ENCODE measurements at places on chromosomes 6 and 20.

GRCh38 chr20:43028470-43028869, 161.2 kb downstream of the PTPRT start:
- no peak for DNase-seq

- no peak for DNase-seq
Observed at GRCh38 chr6:54737247-54737646, 109.3 kb upstream of the FAM83B start.

DNA sequence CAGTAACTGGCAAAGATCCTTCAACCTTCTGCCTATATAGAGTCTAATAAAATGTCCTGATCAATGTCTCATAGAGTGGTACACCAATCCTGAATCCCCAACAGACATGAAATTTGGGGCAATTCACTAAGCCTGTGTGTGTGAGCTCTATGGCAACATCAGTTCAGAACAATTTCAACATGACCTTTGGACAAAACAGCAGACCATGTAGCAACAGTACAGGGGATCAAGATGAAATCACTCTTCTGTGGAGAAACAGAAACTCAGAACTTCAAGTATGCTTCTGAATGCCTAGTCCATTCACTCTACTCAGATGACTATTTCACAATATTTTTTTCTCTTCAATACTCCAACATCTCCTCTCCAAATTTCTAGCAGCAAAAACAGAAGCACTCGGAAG, 49.1 kb upstream of the OPRM1 start:
- DNase-seq: no peak

- DNase-seq: no peak
Observed at GRCh38 chr6:143034689-143035334, 25.9 kb upstream of the AIG1 start.

DNA sequence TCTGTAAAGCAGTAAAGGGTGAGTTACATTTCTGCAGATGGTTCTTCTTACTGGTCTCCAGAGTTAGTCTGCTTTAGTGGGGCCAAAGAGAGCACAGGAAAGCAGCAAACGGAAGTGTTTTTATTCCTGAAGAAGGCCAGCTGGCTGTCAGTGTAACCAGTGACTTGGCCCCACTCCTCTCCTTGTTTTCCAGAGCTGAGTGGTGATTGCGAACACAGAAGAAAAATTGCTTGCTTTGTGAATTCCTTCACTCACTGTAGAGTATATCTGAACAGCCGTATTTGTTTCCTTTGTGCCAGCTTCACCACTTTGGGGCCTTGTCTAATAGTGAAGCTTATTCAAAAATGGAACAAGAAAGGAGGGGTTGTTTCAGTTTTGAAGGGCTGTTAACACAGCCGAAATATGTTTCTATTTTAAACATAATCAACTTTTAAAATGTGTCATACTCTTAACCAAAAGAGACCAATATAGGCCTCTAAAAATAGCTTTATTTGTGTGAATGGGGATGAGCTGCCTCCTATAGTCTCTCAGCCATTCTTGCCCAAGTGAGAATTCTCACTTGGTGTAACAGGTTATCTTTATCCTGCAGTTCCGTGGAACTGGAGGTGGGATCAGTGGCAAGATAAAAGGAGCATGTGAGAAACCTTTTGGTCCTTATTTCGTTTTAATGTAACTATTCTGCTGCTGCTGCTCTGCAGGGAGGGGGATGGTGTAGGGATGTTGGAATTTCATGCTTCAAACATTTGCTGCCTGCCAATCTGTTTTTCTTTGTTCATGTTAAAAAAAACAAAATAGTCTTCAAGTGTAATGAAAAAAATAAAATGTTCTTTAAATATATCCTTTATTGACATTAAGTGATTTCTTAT, 37.8 kb downstream of the ZC2HC1B start:
- DNase-seq: no peak

DNA sequence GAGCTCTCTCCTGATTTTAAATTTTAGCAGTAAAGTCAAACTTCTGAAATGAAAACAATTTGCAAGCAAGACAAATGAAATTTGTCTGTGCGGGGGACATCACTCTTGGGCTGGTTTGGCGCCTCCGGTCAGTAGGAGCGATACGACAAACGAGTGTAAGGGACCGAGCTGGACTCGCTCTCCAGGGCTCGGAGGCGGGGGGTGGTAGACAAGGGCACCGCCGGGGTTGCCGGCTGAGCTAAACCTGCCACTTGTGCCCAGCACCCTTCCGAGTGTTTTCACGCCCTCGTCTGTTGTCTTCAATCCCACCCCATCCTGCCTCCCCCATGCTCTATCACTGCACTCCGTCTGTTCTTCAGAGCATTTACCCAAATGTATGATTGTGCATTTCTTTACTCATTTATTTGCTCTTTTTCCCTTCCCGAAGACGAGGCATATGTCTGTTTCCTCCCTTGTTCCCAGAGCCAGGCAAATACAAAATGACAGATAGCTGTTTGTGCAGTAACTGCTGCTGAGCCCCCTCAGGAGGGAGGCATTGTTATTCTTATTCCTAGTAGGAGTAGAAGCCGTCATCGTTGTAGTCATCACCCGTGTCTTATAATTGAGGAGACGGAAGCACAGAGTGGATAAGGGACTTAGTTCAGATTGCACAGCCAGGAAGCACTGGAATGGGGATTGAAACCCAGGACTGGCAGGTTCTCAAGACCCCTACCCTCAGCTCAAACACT, 62.8 kb upstream of the APCDD1L start:
- no peak for DNase-seq

DNA sequence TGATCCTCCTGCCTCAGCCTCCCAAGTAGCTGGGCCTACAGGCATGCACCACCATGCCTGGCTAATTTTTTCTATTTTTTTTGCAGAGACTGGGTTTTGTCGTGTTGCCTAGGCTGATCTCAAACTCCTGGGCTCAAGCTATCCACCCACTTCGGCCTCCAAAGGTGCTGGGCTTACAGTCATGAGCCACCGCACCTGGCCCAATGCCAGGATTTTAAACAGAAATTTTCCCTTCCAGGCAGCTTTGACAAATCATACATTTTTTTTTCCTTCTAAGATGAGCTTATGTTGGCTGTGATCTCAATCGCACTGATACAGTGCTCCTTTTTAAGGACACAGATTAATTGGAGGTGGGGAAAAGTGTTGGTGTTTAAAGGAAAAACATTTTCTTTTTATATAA, 73.2 kb upstream of the CD2AP start:
- no peak for DNase-seq

- DNase-seq: peak; percentile 57
Observed at GRCh38 chr6:14276667-14277404, 159.3 kb downstream of the CD83 start.

- no peak for DNase-seq
Observed at GRCh38 chr20:50536333-50536732, 26.1 kb downstream of the PTPN1 start.

GRCh38 chr6:134983823-134984222, 33.9 kb upstream of the ALDH8A1 start:
- DNase-seq: no peak

DNA sequence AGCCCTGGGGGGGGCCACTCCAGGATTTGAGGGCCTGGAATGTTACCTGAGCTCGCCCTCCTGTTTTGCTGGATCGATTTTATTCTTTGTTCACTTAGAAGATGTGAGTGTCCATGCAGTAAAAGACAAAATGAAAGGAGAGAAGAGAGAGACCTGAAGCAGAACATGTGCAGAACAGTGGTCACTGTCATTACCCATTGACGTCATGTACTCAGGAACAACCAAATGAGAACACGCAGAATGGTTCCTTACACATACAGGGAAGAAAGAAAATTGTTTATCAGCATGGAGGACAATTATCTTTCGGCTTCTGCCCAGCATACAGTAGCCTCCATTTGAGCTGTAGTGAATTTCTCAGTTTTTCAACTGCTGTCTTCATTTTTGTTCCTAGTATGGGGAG, 258.1 kb downstream of the FNDC1 start:
- DNase-seq: no peak

GRCh38 chr6:85660181-85660611, 17.5 kb upstream of the SYNCRIP start:
- no peak for DNase-seq

- no peak for DNase-seq
Observed at GRCh38 chr6:30394139-30394538, 49.2 kb downstream of the RPP21 start.

DNA sequence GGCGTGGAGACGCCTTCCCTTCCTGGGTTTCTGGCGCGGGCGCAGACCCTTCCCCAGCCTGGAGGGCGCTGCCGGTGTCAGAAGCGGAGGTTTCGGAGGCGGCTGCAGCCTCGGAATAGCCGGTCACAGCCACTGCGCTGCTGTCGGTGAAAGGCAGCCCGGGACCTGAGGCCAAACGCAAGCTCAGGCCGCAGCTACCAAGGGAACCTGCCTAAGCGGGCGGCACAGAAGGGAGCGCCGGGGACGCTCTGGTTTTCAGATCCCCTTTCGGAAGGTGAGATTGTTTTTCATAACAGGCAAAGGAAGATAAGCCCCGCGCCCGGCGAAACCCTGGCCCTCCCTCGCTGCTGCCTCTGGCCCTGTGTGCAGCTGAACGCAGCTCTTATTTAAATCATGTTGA, 116.5 kb downstream of the FAM120B start:
- no peak for DNase-seq

GRCh38 chr6:115773741-115774140, 286.9 kb downstream of the FRK start:
- no peak for DNase-seq

GRCh38 chr6:19052219-19052618, 665.1 kb downstream of the RNF144B start:
- no peak for DNase-seq

DNA sequence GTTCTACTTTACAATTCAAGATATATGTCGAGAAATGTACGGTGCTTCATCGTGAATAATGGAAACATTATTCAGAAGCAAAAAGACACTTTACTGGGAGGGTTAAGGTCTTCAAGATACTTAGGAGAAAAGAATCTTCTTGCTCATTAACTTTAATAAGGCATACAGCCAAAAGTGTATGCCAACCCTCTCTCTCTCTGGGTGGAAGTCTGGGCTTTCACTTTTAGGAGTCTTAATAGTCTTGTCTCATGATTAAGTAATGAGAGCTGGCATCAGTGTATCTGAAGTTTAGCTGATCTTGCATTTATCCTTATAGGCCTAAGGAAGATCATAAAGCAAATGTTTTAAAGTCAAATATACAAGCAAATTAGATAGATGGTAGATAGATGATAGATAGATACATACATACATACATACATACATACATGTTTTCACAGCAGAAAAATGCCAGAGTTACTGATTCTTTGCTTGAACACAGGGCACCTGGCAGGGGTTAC, 21.5 kb downstream of the OLIG3 start:
- no peak for DNase-seq

- no peak for DNase-seq
Observed at GRCh38 chr6:118372413-118372812, 175.7 kb upstream of the PLN start.

DNA sequence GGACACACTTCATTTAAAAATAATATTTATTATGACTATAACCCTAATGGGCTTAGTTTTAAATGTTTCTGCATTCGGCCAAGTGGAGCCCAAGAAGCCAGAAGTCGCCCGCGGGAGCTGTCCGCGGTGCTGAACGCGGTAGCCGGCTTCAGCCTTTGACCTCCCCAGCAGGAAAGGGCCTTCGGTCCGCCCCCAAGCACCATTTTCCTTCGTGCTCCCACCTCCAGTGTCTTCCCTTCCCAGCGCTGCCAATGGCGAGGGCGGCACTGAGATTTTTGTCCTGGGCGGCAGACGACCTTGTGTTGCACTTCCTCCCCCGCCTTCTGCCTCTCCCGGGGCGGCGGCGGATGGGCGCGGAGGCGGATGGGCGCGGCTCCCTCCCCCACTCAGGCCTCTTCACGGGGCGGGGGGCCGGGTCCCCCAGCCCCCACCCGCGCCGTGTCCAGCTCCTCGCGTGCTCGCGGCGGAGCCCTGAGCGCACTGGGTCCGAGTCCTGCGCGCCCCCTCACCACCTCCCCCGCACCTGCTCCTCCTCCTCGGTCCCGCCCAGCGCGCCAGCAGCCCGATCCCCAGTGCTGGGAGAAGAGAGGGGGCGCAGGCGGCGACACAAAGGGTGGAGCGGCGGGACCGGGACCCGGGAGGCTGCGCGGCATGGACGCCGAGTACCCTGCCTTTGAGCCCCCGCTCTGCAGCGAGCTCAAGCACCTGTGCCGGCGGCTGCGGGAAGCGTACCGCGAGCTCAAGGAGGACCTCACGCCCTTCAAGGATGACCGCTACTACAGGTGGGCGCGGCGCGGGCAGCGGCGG, 23.6 kb upstream of the TMEM181 start:
- DNase-seq: peak; percentile 5

DNA sequence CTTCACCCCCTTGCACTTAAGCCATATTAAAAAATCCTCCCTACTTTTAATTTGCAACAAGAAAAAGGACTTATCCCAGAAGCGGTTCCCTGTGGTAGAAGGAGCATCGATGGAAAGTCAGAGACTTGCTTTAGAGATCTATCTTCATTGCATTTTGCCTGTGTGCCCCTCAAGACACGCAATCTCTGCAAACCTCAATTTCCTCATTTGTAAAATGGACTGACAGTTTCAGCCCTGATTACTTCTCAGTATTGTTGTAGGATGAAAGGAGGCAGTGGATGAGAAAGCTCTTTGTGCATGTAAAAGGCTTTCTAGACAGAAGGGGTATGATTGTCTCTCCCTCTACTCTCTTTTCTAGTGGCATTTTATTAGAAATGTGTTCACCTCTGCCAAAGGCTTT, 410.2 kb downstream of the CDC5L start:
- no peak for DNase-seq

DNA sequence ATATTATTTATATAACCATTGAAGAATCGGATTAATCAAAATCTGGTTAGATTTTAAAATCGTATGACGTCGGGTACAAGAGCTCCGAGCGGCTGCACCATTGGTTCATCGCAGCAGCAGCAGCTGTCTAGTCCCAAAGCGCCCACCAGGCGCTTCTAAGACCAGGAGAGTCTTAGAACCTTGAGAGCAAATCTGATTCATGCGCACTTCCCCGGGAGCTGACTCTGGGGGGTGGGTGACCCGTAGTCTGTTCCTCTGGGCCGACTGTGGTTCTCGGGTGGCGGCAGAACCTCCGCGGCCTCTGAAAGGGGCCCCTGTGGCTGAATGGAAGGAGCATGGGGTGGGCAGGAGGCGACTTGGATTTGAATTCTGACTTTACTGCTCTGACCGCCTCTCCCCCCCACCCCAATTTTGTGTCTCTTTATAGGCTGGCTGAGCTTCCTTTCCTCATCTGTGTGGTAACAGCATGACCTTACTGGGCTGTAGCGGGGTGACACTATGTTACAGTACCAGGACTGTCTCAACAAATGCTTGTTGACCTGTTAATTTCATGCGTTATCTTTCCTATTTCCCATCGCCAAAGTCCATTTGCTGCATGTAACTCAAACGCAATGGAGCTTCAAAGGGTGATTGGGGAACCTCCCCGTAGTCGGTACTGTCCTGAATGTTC, 119.7 kb downstream of the RTN4IP1 start:
- no peak for DNase-seq

GRCh38 chr6:139825935-139826374, 451.5 kb upstream of the CITED2 start:
- no peak for DNase-seq

- DNase-seq: no peak
Observed at GRCh38 chr6:54074578-54075195, 36.6 kb upstream of the MLIP start.

GRCh38 chr20:32968478-32969241, 35.6 kb downstream of the SUN5 start:
- DNase-seq: no peak

All from GDM1 (cell line).